Activated CD4-positive, alpha-beta T cell treated with anti-CD3 and anti-CD28 coated beads, Interleukin-2, amount 10 ng/mL, durations not matched to agents 7 days and 5 days (primary cell): ENCODE measurements at places on chromosomes 6 and 20.

DNA sequence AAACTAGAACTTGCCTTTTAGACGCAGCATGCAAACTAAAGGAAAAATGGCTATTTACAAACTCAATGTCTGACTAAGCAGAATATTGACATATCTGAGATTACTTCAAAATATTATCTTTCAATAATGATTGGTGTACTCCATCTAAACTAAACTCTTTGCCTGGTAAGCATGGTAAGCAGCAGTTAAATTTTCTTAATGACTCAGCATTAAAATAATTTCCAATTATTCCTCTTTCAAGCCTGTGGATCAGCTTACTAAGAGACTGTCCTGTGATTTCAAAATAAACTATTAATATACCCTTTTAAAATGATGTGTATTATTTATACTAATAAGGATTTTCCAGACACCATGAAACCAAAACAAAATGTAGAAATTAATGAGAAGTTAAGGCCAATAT, 226.8 kb upstream of the THEMIS start:
- no peak for DNase-seq

DNA sequence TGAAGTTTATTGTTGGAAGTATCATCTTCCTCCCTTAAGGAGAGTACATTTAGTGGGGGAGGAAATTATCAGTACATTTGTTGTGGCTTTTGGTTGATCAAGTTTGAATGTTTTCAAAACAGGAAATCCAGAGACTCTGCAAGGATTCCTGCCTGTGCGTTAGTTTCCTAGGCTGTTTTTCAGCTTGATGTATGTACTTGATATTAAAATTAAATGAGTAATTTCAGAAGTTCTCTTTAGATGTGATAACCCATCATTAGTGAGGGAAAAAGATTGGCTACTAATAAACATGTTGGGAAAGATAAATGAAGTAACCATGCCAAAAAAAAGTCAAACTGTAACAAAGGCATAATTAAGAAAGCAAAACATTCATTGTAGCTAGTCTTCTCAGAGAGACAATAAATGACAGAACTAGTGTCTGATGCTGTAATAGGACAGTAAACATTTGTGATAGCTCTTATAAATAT, 88.0 kb upstream of the TULP1 start:
- no peak for DNase-seq

DNA sequence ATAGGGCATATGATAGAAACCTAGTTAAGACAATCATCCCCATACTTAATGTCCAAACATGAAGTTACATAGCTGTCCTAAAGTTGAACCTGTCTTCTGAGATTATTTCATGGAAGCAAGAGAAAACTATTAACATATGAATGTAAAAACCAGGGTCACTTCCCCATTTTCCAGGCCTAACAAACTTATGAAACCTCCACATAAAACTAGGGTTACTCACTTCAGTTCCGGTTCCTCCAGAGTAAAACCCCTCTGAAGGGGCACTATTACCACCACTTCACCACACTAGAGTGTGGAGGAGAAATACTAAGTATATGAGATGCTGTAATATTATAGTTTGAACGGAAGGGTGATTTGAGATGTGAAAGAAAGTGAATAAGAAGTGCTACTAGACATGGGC, 14.9 kb downstream of the PRKN start:
- no peak for DNase-seq

DNA sequence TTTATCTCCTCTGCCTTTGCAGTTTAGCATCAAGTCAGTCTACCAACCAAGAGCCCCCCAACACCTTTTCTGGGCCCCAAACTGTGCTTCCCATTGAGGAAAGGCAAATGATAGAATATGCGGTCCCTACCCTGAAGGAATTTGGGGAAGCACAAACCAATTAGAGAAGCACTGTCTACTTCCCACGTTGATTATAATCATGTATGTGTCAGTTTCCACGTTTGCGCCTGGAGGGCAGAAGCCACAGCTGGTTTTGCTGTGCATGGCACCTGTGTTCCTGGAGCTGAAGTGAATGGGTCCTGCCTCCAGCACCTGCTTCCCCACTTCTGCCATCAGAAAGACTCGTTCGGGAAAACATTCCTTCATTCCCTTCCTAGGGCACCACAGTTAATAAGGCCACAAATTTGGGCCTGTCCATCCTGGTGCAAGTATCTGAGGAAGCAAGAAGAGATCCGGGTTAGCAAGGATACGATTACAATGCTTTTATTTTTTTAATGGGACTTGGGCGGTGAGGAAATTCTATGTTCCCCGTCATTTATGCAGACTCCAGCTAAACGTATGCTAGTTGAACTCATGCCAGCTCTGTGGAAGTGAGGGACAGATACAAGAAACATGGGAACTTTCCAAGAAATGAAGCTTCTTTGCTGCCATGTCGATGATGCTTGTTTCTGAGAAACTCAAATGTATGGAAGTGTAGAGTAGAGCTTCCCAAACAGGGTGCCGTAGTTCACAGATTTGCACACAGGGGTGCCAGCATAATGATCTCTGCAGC, 333.5 kb downstream of the NRN1 start:
- no peak for DNase-seq

GRCh38 chr6:49118478-49118877, 344.6 kb downstream of the MMUT start:
- no peak for DNase-seq

DNA sequence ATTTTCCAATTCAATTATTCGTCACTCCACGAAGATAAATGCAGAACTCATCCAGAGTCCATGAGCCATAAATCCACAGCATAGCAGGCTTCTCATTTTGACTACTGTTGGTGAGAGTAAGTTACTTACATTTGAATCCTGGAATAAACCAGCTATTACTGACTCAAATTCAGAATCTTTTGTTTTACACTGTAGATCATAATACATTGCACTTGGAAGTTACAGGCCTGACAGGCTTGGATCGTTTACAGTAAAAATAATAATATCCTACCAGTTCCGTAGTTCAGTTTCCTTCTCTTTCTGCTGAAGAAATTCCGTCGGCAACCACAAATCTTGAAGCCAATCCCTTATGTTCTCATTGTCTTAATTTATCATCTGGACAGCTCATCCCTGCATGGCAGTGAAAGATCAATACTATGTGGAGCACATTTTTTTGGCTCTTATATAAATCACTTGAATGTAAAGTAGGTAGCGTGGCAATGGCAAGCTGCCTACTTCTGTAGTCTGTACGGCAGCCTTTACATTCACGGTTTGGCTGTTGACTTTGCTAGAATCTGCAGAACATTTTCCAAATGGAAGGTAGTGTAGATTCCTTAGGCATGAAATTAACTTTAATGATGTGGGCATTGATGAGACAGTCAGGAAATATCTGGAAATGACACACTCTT, 142.9 kb downstream of the WDR27 start:
- DNase-seq, result no peak
